IPS-NIHi11 (cell line): ENCODE measurements at places on chromosomes 6 and 20.

DNA sequence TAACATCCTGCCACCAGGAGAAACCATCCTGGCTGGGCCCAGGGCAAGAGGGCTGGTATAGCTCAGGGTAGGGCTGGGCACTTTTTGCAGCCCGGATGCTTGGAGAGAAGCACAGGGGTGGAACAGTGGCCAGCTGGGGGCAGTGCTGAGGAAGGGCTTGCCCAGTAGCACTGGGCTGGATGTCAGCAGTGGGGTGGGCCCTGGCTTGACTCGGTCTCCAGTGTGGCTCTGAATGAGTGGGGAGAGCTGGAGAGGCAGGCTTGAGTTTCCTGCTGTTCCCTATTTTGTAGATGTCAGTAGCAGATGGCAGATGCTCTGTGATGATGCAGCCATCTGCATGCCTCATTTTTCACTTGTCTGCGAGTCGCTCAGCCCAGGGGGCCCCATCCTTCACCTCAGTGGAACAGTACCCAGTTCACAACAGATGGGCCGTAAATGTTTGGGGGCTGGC is 56.3 kb upstream of the TULP1 start:
- peak; percentile 69 for DNase-seq

DNA sequence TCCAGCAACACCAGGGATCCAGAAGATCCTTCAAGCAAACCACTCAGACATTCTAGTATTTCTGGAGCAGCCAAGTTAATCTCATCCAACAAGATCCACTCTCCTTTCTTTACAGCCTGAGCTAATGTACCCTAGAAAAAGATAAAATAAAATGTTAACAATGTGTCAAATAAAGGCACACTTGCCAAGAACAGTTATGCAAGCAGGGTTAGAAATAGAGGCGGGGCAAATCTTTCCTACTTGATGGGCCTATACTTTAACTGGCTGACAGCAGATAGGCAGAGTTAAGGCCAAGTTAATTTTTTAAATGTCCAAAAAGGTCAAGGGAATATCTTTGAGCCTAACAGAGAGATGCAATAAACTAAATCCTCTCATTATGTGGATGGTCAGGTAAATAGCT is 60.8 kb downstream of the MDN1 start:
- no peak for DNase-seq

- no peak for DNase-seq
Measured at GRCh38 chr6:162922563-162923166, 194.9 kb downstream of the PACRG start.

DNA sequence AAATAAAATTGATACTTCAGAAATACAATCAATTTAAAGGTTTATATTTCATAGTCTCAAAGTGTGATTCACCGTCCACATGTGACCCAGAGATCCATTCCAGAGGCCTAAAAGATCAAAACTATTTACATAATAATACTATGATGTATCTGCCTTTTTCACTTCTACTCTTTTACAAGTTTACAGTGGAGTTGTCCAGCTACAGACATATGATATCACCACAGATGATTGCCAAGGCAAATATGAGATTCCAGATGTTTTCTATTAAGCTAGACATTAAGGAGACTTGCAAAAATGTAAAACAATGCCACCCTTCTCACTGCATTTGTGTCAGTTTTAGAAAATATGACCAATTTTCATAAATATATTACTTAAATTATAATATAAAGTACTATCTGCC is 443.7 kb downstream of the GJA1 start:
- no peak for DNase-seq

- peak; percentile 70 for DNase-seq
Measured at GRCh38 chr6:44542401-44543116, 155.1 kb downstream of the CDC5L start.

GRCh38 chr6:21885532-21886114 is 292.1 kb downstream of the SOX4 start:
- DNase-seq = no peak

- no peak for DNase-seq
Measured at GRCh38 chr6:51199105-51199552, 380.5 kb downstream of the TFAP2B start.

GRCh38 chr6:64256483-64256882 is 620.9 kb downstream of the PHF3 start:
- no peak for DNase-seq

- no peak for DNase-seq
Measured at GRCh38 chr6:99522531-99522930, 7.3 kb upstream of the USP45 start.
